Stimulated activated CD4-positive, alpha-beta T cell treated with anti-CD3 and anti-CD28 coated beads, Interleukin-1b, Interleukin-23, amount 100 ng/mL, for 1 hour (primary cell): ENCODE measurements at places on chromosomes 1 and 21.

- no peak for DNase-seq
Observed at GRCh38 chr1:237953238-237953637, 62.5 kb upstream of the ZP4 start.

GRCh38 chr1:42931108-42931539 is 27.5 kb downstream of the SLC2A1 start:
- DNase-seq: no peak

GRCh38 chr1:150320667-150320978 is 710 bp upstream of the PRPF3 start:
- no peak for DNase-seq

DNA sequence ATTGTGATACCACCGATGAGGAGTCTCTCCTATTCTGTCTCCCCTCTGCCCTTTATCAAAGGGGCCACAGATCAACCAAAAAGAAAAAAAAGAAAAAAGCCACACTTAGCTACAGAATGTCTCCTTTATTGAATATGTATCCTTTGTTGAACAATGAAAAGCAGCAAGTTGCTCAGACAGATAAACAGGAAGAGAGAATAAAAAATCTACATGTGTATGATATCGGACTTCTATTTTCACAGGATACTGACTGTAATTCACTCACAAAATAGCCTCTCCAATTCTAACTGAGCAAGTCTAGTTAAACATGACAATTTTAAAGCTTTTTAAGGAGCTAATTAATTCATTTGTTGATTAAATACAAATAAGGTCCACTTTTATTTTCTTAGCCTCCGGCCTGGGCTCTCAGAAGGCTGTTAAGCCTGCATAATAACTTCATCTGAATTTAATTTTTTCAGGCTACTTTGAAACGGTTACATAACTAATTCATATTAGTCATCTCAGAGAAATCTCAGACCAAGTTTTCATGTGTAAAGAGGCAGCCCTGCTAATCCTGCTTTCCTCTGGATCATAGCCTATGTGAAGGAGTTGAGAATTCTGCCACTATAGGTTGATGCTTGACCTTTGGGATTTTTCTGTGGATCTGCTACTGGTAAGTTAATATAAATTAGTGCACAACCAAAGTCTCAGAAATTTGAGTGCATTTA is 304.1 kb upstream of the NR5A2 start:
- DNase-seq: no peak

- no peak for DNase-seq
Observed at GRCh38 chr1:237152506-237153335, 110.7 kb downstream of the RYR2 start.

DNA sequence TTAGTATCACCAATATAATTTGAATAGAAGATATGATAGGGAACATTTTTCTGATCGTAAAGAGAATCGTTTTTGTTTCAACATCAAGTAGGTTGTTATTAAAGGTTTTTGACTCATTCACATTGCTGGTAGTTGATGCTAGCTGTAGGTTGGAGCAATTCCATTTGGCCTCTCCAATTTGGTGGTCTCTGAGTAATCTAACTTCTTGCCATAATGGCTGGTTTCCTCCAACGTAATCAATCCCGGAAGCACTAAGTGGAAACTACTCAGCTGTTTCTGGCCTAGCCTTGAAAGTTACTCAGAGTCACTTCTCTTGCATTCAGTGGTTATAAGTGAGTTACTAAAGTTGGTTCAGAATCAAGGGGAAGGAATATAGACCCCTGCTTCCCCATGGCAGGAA is 26.0 kb downstream of the RCOR3 start:
- DNase-seq: no peak

GRCh38 chr1:158203693-158204457 is 23.2 kb downstream of the CD1D start:
- no peak for DNase-seq
